MCF 10A (cell line): ENCODE measurements at places on chromosomes 1 and 21.

DNA sequence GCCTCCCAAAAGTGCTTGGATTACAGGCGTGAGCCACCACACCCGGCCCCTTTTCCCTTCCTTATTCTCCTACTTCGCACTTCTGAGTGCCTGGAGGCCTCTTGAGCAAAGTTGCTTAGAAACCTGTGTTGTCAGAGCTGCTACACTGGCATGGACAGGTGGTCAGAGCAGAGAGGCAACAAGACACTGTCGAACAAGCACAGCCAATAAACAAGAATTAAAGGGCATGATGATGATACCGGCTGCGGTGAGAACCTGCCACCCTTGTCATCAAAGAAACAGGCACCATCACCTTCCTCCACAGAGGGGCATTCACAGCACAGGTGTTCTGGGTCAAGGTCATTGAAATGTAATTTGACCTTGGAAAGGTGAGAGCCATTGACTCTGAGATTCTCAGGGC is 23.3 kb downstream of the STUM start:
- no peak for DNase-seq

DNA sequence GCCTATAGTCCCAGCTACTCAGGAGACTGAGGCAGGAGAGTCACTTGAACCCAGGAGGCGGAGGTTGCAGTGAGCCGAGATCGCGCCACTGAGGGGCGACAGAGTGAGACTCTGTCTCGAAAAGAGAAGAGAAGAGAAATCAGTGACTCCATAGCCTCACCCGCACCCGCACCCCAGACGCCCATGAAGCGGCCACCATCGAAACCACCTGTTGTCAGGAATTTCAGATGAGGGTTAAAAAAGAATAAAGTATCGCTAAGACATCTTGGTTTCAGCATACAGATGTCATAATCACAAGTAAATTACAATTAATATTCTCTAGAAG is 47.4 kb downstream of the NPHP4 start:
- no peak for DNase-seq

GRCh38 chr1:66489972-66490601 is 43.9 kb upstream of the SGIP1 start:
- DNase-seq = no peak

- DNase-seq = no peak
These were observed 689.7 kb upstream of the PRMT6 start for GRCh38 chr1:106366627-106367319.

DNA sequence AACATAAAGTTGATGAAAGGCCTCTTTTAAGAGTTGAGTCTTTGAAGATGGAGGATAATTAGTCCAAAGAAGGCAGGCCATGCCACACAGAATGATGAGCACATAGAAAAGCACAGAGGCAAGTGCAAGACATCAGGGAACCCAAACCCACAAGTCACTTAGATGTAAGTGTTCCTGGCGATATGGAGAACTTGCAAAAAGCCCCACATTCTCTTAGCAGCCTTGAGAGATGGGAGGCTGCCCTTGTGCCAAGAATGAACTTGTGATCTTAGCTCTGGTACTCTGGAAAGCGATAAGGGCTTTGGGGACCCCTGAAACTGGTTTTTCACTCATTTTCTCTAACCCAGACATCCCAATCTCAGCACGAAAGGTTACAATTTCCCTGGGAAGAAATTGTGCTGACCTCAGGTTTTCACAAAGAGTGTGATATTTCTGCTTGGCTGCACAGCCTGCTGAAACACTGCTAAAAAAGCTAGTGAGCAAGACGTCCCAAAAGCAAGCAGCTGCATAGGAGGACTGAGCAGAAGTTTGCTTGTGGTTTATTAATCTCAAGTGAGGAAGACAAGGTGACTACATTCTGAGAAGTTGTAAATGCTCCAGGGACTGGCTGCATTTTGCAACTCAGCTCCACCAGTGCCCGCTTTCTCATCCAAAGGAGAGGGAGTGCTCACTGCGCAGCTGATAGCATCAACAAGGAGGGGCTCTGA is 496.9 kb upstream of the CAMK1G start:
- DNase-seq = no peak

- DNase-seq = no peak
These were observed 118.0 kb upstream of the SPAG17 start for GRCh38 chr1:118303064-118303463.

DNA sequence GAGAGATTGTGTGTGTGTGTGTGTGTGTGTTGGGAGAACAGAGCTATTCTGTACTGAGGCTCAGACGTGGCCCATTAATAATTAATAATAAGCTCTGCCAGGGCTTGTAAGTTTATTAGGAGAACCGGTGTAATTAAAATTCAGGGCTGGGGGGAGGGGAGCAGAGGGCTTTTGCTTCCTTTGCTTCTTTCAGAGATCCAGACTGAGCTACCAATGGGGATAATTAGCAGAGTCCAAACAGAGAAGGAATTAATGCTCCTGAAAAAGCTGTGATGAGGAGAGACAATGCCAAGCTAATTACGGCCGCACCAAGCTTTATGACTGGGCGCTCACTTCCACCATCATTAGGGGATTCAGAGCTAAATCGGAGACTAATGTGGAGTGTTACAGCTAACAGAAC is 4.5 kb downstream of the SYT6 start:
- DNase-seq = no peak

GRCh38 chr1:197884173-197884572 is 18.3 kb upstream of the C1orf53 start:
- DNase-seq = no peak

DNA sequence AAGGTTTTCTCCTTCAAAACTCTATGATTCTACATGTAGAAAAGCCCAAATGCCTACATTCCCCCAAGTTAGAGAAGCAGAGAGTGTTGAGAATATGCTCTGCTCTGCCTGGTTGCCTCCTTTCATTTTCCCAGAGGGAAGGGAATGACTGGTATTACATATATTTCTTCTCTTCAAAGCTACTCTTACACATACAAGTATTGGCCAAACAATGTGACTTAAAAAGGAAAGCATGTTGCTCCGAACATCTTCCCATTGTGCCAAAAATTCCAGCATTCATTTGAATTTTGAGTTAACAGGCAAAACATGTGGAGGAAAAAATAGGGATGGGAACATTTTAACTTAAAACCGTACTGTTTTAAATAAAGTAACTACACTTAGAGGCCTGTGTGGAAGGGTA is 125.2 kb downstream of the COQ8A start:
- DNase-seq = no peak

- no peak for DNase-seq
These were observed 8.0 kb upstream of the LEFTY2 start for GRCh38 chr1:225949041-225949440.
